Dermis microvascular lymphatic vessel endothelial cell (primary cell): ENCODE measurements at places on chromosomes 4 and X. TPM values are rescaled to one million over a fixed set of nuclear protein-coding genes. Genes with fewer than 3 reads are reported as not detected.

The OPN1MW gene
- not detected in 2 replicates for total RNA-seq

The VCX3A gene
- total RNA-seq, result not detected in 2 replicates

The CNKSR2 gene
- total RNA-seq, result not detected in 2 replicates

The PNMA3 gene
- total RNA-seq, result 0.13 TPM in 1 of 2 replicates, not detected in the other

The CT45A5 gene
- not detected in 2 replicates for total RNA-seq

The IL1RAPL1 gene
- total RNA-seq, result under 0.01 TPM in 2 replicates

The ENPP6 gene
- under 0.01 TPM in 1 of 2 replicates, not detected in the other for total RNA-seq

The LAP3 gene
- total RNA-seq, result 92.7 and 125 TPM in 2 replicates

The CLTRN gene
- under 0.01 TPM in 1 of 2 replicates, not detected in the other for total RNA-seq

The LUZP4 gene
- total RNA-seq, result not detected in 2 replicates

The KIF4A gene
- total RNA-seq, result 4.3 and 9.5 TPM in 2 replicates

The FAM9C gene
- not detected in 2 replicates for total RNA-seq

The FAM241A gene
- 9.0 and 10.3 TPM in 2 replicates for total RNA-seq

The HGFAC gene
- total RNA-seq, result under 0.01 and 0.13 TPM in 2 replicates

The SPANXN4 gene
- not detected in 2 replicates for total RNA-seq

The CFI gene
- total RNA-seq, result 23.4 and 59.7 TPM in 2 replicates

The DGAT2L6 gene
- not detected in 2 replicates for total RNA-seq

The ADH4 gene
- total RNA-seq, result not detected in 2 replicates

The SCD5 gene
- 23.6 and 23.8 TPM in 2 replicates for total RNA-seq

The GPRIN3 gene
- 0.89 and 1.0 TPM in 2 replicates for total RNA-seq

The PABPC1L2B gene
- not detected in 2 replicates for total RNA-seq

The HTRA3 gene
- 1.4 and 7.5 TPM in 2 replicates for total RNA-seq

The THAP6 gene
- total RNA-seq, result 4.0 and 4.7 TPM in 2 replicates

The GPAT3 gene
- total RNA-seq, result 14.5 and 17.3 TPM in 2 replicates

The NR3C2 gene
- 6.0 and 8.5 TPM in 2 replicates for total RNA-seq

The TMPRSS11F gene
- not detected in 2 replicates for total RNA-seq

The ZNF732 gene
- 0.63 and 1.4 TPM in 2 replicates for total RNA-seq

The TMEM35A gene
- total RNA-seq, result 1.9 TPM in 2 replicates

The CXorf65 gene
- not detected in 2 replicates for total RNA-seq

The VGLL1 gene
- total RNA-seq, result not detected in 2 replicates

The SRD5A3 gene
- 7.1 and 9.5 TPM in 2 replicates for total RNA-seq

The GPM6B gene
- total RNA-seq, result 0.13 TPM in 1 of 2 replicates, not detected in the other

The GLOD5 gene
- not detected in 2 replicates for total RNA-seq

The PPP4R3C gene
- total RNA-seq, result not detected in 2 replicates

The LPAR4 gene
- total RNA-seq, result under 0.01 TPM in 1 of 2 replicates, not detected in the other

The HS3ST1 gene
- total RNA-seq, result 0.77 and 3.3 TPM in 2 replicates

The GRID2 gene
- total RNA-seq, result not detected in 2 replicates

The GLUD2 gene
- total RNA-seq, result 0.51 and 0.63 TPM in 2 replicates

The ARMCX4 gene
- 3.3 and 3.4 TPM in 2 replicates for total RNA-seq

The PLAC1 gene
- total RNA-seq, result not detected in 2 replicates

The L1CAM gene
- total RNA-seq, result 0.13 TPM in 2 replicates

The CYTL1 gene
- 41.8 and 46.0 TPM in 2 replicates for total RNA-seq

The MTMR8 gene
- 0.26 and 0.51 TPM in 2 replicates for total RNA-seq

The CCSER1 gene
- 0.13 TPM in 2 replicates for total RNA-seq

The FTHL17 gene
- total RNA-seq, result not detected in 2 replicates

The ALG13 gene
- 29.8 and 44.9 TPM in 2 replicates for total RNA-seq

The BEND2 gene
- not detected in 2 replicates for total RNA-seq

The HMGN5 gene
- total RNA-seq, result 0.39 and 1.1 TPM in 2 replicates

The KLF8 gene
- 0.13 and 0.25 TPM in 2 replicates for total RNA-seq

The JCHAIN gene
- total RNA-seq, result not detected in 2 replicates

The TRIM61 gene
- not detected in 2 replicates for total RNA-seq

The AKAP14 gene
- total RNA-seq, result not detected in 2 replicates

The RPS6KA6 gene
- total RNA-seq, result 0.51 and 0.63 TPM in 2 replicates

The CDX4 gene
- not detected in 2 replicates for total RNA-seq

The EXOSC9 gene
- total RNA-seq, result 26.4 and 30.7 TPM in 2 replicates

The TXK gene
- under 0.01 and 0.13 TPM in 2 replicates for total RNA-seq

The SHOX gene
- not detected in 2 replicates for total RNA-seq
